ENCODE measurements at places on chromosomes 13 and 19.

DNA sequence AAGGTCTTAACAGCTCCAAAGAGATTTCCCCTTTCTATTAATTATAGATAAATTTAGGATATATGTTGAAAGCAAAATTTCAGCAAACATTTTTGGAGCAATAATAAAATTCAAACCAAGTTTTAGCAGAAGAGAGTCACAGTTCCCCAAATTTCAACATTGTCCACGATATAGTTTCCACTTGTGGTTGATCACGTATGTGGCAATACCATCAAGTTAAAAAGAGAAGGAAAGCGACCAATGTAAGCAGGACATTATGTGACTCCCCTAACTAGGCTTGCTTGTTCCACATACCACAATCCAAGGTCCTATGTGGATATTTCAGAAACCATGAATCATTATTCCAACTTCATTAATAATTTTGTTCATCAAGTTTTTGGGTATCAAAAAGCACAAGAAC, 52.8 kb downstream of the ELF1 start:
- no peak for DNase-seq

- no peak for DNase-seq
These were observed 517.4 kb downstream of the RFC3 start for GRCh38 chr13:34335014-34336007.

GRCh38 chr19:12230751-12231733, 63.6 kb downstream of the ZNF44 start:
- DNase-seq = no peak

GRCh38 chr13:102309110-102309509, 92.7 kb downstream of the FGF14 start:
- DNase-seq = no peak

All from vagina (tissue), 2 donors.